ENCODE measurements at places on chromosomes 12 and 14.

GRCh38 chr12:47340411-47341015 lies 260.8 kb upstream of the AMIGO2 start:
- no peaks in the 10 kb centered on the region for H3K27me3 ChIP-seq
- no peaks in the 10 kb centered on the region for H3K36me3 ChIP-seq
- no peak overlapping the region for H3K4me3 ChIP-seq
- no peaks in the 10 kb centered on the region for H3K4me1 ChIP-seq
- no peak for DNase-seq
- no peak overlapping the region for H3K27ac ChIP-seq

DNA sequence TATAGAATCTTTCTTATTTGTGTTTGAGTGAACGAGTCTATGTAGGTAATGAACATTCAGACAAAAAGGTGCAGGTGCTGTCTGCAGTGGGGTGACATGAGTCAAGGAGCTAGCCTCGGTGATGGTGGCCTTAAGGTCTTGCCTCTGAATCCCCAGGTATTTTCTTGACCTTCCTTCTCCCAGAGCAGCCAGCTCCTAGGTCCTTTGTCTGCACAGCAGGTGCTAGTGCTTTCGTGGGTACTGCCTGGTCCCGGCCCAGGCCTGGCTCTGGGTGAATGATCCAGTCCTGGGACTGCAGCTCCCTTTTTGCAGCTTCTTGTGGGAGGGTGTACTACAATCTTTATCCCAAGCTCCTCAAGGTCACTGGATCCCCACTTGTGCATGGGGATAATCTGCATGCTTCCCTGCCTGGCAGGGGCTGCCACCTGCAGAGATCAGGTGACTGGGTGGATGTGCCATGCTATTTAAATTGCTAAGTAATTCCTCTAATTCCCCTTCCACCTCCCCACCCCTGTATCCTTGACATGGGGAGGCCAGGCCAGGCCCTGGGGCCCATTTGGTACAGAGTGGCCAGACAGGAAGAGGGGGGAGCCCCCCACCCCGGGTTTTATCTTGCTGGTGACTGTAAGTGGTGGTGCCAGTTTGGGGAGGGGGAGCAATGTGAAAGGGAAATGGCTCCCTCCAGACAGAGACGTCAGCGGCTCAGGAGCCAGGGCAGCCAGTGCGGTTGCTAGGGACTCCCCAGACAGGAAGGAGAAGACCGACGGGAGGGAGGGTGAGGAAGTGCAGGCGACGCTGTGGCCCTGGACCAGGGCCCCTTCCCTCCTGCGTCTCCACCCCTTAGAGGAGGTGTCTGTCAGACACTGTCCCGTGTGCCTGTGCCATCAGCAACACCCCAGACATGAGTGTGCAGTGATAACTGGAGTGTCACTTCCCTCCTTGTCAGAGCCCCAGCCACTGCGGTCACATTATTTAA lies 6.7 kb downstream of the VASH1 start:
- peaks cover 62% of the 10 kb centered on the region for H3K4me1 ChIP-seq
- peaks cover 10% of the 10 kb centered on the region for H3K36me3 ChIP-seq
- peaks cover 4% of the 10 kb centered on the region for H3K27me3 ChIP-seq
- no peak overlapping the region for H3K27ac ChIP-seq

DNA sequence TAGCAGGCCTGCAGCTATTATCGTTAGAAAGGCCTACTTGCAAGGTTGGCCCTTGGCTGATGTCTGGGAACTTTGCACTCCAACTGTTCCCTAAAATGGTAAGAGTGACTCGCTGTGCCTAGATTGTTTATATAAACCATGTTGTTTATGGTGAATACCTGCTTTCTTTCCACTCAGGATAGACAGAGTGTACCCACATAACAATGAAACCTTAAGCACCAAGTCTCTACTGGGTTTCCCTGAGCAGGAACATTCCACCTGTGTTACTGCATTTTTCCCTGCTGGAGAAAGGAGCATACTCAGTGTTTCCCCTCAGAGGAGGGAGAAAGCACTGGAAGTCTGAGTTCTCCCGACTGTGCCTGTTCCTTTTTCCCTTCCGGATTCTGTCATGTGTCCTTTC lies 32.8 kb downstream of the ERP29 start:
- H3K27ac ChIP-seq, result peak overlapping the region; percentile 33
- H3K27me3 ChIP-seq, result no peaks in the 10 kb centered on the region
- H3K4me1 ChIP-seq, result no peaks in the 10 kb centered on the region
- DNase-seq, result no peak

DNA sequence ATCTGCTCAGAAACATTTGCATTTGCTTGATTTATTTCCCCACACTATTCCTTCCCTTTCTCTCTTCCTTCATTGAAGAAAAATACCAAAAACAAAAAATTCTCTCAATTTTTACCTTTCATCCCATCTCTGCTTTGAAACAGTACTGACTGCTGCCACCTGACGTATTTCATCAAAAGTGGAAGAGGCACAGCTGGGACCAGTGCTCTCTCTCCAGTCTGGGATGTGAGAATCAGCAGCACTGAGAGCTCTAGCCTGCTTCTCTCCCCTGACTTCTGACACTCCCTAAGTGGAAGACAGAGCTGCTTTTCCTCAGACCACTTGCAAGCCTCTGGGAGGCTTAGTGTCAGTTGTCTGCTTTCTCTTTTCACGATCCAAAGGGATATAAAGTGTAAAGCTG lies 36.9 kb downstream of the TTLL5 start:
- H3K36me3 ChIP-seq, result peaks cover 88% of the 10 kb centered on the region
- H3K4me1 ChIP-seq, result no peaks in the 10 kb centered on the region
- no peak for DNase-seq
- no peaks in the 10 kb centered on the region for H3K27me3 ChIP-seq
- peak overlapping the region; percentile 50 for H3K27ac ChIP-seq

GRCh38 chr12:44847888-44848702 lies 28.0 kb downstream of the NELL2 start:
- H3K27ac ChIP-seq, result no peak overlapping the region
- DNase-seq, result no peak
- peaks cover 4% of the 10 kb centered on the region for H3K4me1 ChIP-seq
- no peak overlapping the region for H3K4me3 ChIP-seq

DNA sequence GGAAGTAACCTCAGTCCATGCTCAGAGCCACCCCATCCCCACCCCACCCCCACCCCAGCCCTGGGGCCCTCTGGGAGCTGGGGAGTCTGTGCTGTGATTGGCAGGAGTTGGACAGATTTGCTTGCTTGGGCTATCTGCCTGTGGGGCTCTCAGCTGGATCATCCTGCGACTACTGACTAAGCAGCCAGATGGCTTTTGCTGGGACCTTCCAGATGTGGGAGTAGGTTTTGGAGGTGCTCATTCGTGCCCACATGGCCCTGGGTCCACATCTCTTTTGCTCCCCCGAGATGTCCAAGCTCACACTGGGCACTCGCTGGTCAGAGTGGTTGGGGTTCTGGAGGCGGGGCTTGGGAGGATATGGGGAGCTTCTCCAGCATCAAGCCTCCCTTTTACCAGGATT lies 138.9 kb downstream of the TSPAN9 start:
- H3K4me1 ChIP-seq, result peaks cover 77% of the 10 kb centered on the region
- H3K4me3 ChIP-seq, result no peak overlapping the region
- DNase-seq, result no peak

GRCh38 chr12:59084511-59085375 lies 164.4 kb upstream of the LRIG3 start:
- no peaks in the 10 kb centered on the region for H3K36me3 ChIP-seq
- DNase-seq, result peak; percentile 70
- H3K4me3 ChIP-seq, result peak overlapping the region; percentile 71
- H3K4me1 ChIP-seq, result peaks cover 81% of the 10 kb centered on the region
- H3K27ac ChIP-seq, result peak overlapping the region; percentile 99
- no peaks in the 10 kb centered on the region for H3K27me3 ChIP-seq

DNA sequence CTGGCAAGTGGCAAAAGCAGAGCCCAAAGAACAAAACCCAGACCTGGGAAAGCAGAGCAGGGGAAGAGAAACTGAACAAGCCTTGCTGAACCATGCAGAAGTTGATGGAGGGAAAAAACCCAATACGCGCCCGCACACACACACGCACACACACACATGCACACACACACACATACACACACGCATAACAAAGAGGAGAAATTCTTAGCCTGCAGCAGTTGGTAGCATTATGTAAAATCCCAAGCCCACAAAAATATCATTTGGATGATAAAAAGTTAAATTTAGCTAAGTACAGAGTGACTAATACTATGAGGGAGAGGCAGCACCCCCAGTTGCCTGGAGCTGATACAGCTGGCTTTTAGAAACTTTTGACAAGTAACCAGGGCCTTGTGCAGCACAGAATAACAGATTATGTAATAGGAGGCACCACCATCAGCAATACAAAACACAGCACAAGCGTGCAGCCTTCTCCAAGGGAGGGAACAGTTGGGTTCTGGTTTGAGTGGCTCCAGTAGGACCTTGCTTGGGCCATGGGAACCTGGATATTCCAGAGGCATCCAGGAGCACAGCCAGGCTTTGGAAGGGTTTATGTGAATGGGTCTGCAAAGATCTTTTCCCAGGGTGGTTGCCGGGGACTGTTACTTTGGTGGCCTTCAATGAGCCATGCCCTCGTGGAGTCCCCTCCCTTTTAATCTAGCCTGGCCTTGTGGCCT lies 35.3 kb downstream of the PITPNM2 start:
- H3K27ac ChIP-seq, result peak overlapping the region; percentile 24
- no peak overlapping the region for H3K4me3 ChIP-seq
- DNase-seq, result no peak

GRCh38 chr14:96072076-96072475 lies 32.9 kb downstream of the C14orf132 start:
- no peaks in the 10 kb centered on the region for H3K4me1 ChIP-seq
- no peak for DNase-seq
- no peak overlapping the region for H3K4me3 ChIP-seq
- H3K36me3 ChIP-seq, result peaks cover 33% of the 10 kb centered on the region
- H3K27me3 ChIP-seq, result peaks cover 2% of the 10 kb centered on the region

- no peaks in the 10 kb centered on the region for H3K27me3 ChIP-seq
- H3K4me1 ChIP-seq, result peaks cover 41% of the 10 kb centered on the region
- peak overlapping the region; percentile 95 for H3K4me3 ChIP-seq
- no peak for DNase-seq
- peak overlapping the region; percentile 66 for H3K27ac ChIP-seq
These were observed 2.9 kb downstream of the PHLDA1 start for GRCh38 chr12:76028571-76029277.

- peaks cover 100% of the 10 kb centered on the region for H3K27me3 ChIP-seq
- no peak overlapping the region for H3K4me3 ChIP-seq
- peaks cover 12% of the 10 kb centered on the region for H3K4me1 ChIP-seq
These were observed 2.9 kb upstream of the HOXC12 start for GRCh38 chr12:53951577-53952334.

DNA sequence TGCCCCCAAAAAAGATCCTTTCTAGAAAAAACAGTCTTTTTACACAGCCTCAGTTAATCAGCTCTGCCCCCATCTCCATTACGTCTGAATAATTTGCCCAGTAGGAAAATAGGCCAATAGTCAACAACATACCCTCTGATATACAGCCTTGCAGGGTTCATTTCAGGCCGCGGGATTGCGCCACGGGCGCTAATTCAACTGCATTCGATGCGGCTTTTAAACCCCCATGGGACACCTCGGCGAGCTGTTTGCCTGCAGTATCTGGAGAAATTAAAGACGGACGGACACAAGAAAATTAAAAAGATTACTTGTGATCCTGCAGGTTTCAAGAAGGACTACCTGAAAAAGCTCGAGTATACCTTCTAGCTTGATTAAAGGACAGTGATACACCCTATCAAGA lies 36.1 kb downstream of the ERP29 start:
- no peak for DNase-seq
- H3K27me3 ChIP-seq, result no peaks in the 10 kb centered on the region
- H3K27ac ChIP-seq, result no peak overlapping the region
- H3K4me1 ChIP-seq, result peaks cover 6% of the 10 kb centered on the region
- H3K4me3 ChIP-seq, result no peak overlapping the region
- peaks cover 71% of the 10 kb centered on the region for H3K36me3 ChIP-seq

- H3K36me3 ChIP-seq, result no peaks in the 10 kb centered on the region
- no peak overlapping the region for H3K4me3 ChIP-seq
- H3K27me3 ChIP-seq, result peaks cover 50% of the 10 kb centered on the region
- DNase-seq, result no peak
- no peak overlapping the region for H3K27ac ChIP-seq
These were observed 3.5 kb upstream of the PTPRO start for GRCh38 chr12:15318841-15319240.

DNA sequence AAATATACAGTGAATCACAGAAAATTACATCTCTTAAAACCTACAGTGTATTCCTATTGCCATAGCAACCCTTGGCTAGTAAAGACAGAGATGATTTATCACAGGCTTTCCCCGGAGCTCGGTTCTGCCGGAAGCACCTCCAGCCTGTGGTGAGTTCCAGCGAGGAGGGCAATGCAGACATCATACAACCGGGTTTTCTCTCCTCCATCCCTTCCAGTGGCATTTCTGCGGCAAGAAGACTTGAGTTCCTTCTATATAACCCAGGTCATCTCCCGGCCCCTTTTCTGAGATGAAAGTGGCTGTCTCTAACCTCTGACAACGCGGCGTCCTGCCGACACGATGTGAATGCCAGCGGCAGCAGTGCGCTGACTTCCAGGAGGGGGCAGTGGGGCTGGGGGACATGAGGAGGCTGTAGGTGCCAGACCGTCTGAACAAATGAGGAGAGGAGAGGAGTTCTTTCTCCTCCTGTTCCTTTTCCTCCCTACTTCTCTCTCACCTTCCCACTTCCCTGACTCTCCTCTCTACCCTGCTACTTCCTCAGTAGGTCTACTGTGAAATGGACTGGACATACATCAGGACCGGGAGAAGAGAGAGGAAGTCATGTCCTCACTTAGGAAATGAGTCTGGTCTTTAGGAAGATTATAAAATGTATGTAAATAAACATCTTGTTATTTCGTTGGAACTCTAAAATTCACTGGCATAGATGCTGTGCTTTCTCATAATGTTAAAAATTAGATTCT lies 68.6 kb upstream of the MAX start:
- H3K27ac ChIP-seq, result peak overlapping the region; percentile 17
- peaks cover 28% of the 10 kb centered on the region for H3K4me1 ChIP-seq
- H3K27me3 ChIP-seq, result peaks cover 4% of the 10 kb centered on the region
- DNase-seq, result peak; percentile 58
- H3K4me3 ChIP-seq, result peak overlapping the region; percentile 72

DNA sequence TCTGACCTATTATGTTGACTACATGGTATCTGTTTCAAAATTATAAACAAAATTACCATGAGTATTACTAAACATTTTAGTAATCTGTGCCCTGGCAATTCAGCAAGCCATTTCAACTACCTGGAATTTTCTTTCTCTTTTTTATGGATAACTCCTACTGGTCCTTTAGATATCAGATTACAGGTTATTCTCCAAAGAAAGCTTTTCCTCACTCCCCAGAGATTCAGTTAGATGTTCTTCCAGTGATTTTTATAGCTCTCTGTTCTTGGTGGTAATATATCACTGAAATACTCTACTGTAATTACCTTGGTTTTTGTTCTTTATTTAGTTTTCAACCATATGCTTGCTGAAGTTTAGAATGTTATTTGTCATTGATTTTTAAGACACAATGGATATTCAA lies 930.2 kb upstream of the FOXG1 start:
- H3K4me3 ChIP-seq, result no peak overlapping the region
- peaks cover 19% of the 10 kb centered on the region for H3K4me1 ChIP-seq
- H3K27me3 ChIP-seq, result peaks cover 3% of the 10 kb centered on the region
- no peaks in the 10 kb centered on the region for H3K36me3 ChIP-seq
- no peak for DNase-seq

DNA sequence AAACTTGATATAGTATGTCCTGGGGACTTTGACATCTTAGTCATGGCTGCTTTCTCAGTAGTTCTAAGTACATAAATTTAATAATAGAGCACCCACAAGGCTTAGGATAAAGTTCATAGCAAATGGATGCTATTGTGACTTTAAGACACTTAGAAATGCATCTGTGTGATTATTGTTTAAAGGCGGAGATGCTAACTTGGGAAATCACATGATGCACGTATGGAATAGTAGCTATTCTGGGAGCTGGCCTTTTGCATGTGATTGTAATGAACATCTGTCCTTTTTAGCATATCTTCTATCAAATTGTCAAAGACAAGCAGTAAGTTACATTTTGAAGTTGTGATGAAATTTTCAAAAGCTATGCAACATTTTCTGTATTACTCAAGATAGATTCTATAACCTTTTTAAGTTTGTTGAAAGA lies 46.7 kb upstream of the ATP2A2 start:
- H3K27me3 ChIP-seq, result no peaks in the 10 kb centered on the region
- peaks cover 6% of the 10 kb centered on the region for H3K4me1 ChIP-seq
- H3K4me3 ChIP-seq, result no peak overlapping the region
- no peak overlapping the region for H3K27ac ChIP-seq
- H3K36me3 ChIP-seq, result peaks cover 15% of the 10 kb centered on the region
